Suppressor macrophage treated with lipopolysaccharide for 1 hour (primary cell): ENCODE measurements at places on chromosomes 2 and 18.
A peak's percentile ranks its signal among the peaks of the same experiment; 100 is the strongest.

- peak; percentile 23 for DNase-seq
These were observed 21.7 kb upstream of the RAB11FIP5 start for GRCh38 chr2:73134471-73134870.

GRCh38 chr2:98350411-98350810 lies 4.2 kb downstream of the CNGA3 start:
- DNase-seq = no peak

DNA sequence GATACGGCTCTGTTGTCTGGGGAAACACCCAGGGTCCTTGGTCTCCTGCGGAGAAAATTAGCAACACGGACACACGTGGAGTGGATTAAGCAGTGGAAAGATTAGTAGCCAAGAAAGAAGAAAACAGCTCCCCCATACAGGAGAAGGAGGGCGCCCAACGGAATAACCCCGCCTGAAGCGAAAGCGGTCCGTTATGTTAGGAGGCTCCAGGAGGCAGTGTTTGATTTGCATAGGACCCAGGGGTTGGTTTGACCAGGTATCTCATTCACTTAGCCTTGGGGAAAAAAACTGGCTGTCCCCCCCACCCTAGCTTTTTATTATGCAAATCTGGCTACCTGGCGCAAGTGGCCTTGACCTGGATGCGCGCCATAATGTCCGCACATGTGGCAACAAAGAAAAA lies 170.1 kb upstream of the KYNU start:
- no peak for DNase-seq

DNA sequence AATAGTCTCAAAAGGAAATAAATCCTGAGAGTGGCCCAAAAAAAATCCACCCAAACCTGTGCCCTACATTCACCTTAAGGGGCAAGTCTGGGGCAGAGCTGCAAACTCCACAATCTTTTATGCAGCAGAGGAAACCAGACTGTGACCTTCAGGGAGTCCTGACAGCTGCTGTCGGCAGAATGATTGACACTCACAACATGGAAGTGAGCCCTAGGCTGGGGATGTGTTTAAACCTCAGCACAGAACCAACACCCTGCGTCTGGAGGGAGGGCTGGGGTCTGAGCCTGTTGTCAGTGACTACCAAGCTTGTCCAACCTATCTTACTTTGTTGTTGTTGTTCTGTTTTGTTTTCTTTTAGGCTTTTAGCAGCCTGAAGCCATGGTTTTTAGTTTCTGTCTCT lies 39.6 kb downstream of the CRACDL start:
- DNase-seq = no peak

GRCh38 chr2:128373451-128374000 lies 54.9 kb upstream of the HS6ST1 start:
- DNase-seq = no peak

DNA sequence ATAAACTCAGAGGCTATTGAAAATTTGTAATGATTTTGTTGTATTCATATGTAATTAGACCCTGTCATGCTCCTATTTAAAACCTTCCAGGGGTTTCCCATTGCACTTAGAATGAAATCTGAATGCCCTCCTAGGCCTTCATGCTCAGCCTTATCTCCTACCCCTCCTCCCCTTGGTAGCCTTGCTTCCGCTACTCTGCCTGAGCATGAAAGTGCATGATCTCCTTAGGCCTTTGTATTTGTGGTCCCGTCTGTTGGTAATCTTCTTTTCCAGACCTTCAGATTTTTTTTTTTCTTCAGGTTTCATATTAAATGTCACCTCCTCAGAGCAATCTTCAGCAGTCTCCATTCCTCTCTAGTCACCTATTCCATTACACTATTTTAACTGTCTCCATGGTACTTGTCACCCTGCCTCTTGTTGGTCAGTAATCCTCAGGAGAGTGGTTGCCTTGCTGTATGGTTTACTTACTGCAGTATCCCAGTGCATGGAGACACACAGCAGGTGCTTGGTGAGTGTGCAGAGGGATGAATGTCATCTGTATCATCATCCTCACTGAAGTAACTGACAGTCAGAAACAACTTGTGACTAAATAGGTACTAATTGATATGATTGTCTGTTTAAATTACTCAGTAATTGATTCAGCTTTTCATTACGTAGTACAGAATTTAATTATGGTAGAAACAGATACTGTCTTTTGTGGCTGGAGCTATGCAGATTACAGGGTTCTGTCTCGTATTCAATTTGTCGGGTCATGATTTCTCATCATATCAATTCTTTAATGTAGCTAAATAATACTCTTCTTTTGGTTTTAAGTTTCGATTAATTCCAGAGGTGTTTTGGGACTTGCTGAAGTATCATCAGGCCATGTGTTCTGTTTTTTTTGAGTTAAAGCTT lies 63.9 kb downstream of the PHLPP1 start:
- DNase-seq = no peak

GRCh38 chr18:4106407-4107033 lies 348.6 kb downstream of the DLGAP1 start:
- DNase-seq = peak; percentile 72
